CD14-positive monocyte (primary cell): ENCODE measurements at places on chromosomes 1 and 21.
A peak's percentile ranks its signal among the peaks of the same experiment; 100 is the strongest.

DNA sequence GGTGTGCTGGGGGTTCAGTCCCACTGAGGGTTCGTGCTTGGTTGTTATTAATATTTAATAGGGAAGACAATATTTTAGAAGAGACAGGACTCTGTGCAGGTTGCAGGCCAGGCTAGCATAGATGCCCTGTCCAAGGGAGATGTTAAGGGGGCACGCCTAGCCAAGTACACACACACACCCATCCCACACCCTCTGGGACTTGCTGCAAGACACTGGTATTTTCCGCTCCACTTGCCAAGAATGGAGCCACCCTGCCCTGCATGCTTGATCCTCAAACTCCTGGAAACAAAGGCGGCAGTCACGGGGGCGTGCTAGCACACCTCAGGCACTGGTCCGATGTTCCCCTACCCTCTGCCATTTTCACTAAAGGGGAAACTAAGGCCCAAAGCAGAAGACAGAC is 99.1 kb downstream of the MRPL37 start:
- H3K4me3 ChIP-seq: no peak overlapping the region
- no peaks in the 10 kb centered on the region for H3K4me1 ChIP-seq
- H3K27ac ChIP-seq: no peak overlapping the region
- H3K27me3 ChIP-seq: no peaks in the 10 kb centered on the region
- DNase-seq: no peak

GRCh38 chr1:41803656-41804055 is 115.1 kb downstream of the HIVEP3 start:
- no peaks in the 10 kb centered on the region for H3K36me3 ChIP-seq
- peaks cover 77% of the 10 kb centered on the region for H3K4me1 ChIP-seq
- peak overlapping the region; percentile 86 for H3K27ac ChIP-seq
- H3K4me3 ChIP-seq: peak overlapping the region; percentile 52

GRCh38 chr21:15289896-15290841 is 225.4 kb upstream of the NRIP1 start:
- H3K4me1 ChIP-seq: no peaks in the 10 kb centered on the region
- H3K27me3 ChIP-seq: no peaks in the 10 kb centered on the region
- H3K36me3 ChIP-seq: no peaks in the 10 kb centered on the region

DNA sequence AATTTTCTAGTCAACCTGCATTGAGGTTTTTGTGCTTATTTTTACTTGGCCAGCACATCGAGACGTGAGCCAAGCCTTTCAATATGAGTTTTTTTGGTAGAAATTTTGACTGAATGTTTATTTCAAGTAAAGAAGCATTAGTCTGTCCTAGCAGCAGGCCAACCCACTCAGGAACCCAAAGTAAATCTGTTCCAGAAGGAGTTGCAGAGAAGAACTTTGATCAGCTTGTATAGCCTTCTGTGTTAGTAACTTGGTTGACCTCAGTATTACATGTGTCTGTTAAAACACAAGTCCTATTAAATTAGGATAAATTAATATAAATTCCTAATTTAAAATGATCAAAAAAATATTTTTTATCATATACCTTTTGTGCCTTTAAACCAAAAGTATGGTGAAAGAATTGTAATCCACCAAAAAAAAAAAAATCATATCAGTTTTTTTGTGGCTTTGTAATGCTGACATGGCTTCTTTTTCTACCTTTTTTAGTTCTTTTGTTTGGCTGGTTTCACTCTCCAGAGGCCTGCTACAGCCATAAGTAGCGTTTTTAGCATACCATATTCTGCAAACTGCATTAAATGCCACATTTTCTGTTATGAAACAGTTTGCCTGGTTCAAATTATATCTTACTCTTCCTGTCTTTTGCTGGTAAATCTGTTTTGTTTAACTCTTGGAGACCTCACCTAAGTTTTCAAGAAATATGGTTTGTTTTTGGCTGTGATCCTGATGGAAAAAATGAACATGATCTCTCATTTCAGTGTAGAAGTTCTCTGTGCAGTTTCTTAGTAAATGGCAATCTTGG is 39.5 kb downstream of the ATF6 start:
- no peaks in the 10 kb centered on the region for H3K4me1 ChIP-seq
- H3K27me3 ChIP-seq: no peaks in the 10 kb centered on the region
- no peak overlapping the region for H3K27ac ChIP-seq
- H3K36me3 ChIP-seq: peaks cover 86% of the 10 kb centered on the region
- H3K4me3 ChIP-seq: no peak overlapping the region

- peaks cover 2% of the 10 kb centered on the region for H3K4me1 ChIP-seq
- DNase-seq: no peak
- H3K4me3 ChIP-seq: no peak overlapping the region
- H3K27me3 ChIP-seq: no peaks in the 10 kb centered on the region
- no peak overlapping the region for H3K27ac ChIP-seq
These were observed 122.3 kb downstream of the TNFSF18 start for GRCh38 chr1:172928412-172928811.

DNA sequence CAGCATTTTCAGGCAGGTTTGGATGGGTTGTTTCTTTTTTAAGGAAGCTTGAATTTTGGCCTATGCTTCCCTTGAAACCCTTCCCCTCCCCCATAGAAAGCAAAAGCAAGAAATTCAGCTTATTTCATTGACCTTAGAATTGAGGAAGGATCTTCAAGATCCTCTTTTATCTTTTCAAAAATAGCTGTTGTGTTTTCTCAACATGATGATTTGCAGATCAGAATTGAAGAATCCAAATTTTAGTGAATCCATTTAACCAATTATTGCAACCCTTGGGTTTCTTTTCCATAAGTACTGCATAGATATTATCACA is 73.7 kb downstream of the LRRC8C start:
- H3K4me3 ChIP-seq: no peak overlapping the region
- H3K36me3 ChIP-seq: peaks cover 25% of the 10 kb centered on the region
- H3K27ac ChIP-seq: peak overlapping the region; percentile 56
- no peaks in the 10 kb centered on the region for H3K27me3 ChIP-seq
- peak; percentile 77 for DNase-seq
- peaks cover 40% of the 10 kb centered on the region for H3K4me1 ChIP-seq

DNA sequence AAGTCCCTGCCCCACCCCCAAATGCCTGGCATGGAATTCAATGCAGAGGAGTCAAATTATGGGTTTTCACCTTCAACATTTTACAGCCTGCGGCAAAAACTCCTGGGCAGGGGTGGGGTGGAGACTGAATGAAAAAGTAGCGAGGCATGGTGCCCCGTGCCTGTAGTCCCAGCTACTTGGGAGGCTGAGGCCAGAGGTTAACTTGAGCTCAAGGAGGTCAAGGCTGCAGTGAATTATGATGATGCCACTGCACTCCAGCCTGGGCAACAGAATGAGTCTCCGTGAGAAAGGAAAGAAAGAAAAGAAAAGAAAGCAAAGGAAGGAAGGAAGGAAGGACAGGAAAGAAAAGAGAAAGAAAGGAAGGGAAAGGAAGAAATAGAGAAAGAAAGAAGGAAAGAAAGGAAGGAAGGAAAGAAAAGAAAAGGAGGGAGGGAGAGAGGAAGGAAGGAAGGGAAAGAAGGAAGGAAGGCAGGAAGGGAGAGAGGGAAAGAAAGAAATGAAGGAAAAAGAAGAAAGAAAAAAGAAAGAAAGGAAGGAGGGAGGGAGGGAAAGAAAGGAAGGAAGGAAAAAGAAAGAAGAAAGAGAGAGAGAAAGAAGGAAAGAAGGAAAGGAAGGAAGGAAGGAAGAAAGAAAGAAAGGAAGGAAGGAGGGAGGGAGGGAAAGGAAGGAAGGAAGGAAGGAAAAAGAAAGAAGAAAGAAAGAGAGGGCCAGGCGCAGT is 11.1 kb downstream of the LEMD1 start:
- no peaks in the 10 kb centered on the region for H3K27me3 ChIP-seq
- no peak overlapping the region for H3K4me3 ChIP-seq
- H3K27ac ChIP-seq: no peak overlapping the region
- no peaks in the 10 kb centered on the region for H3K4me1 ChIP-seq
- no peak for DNase-seq

DNA sequence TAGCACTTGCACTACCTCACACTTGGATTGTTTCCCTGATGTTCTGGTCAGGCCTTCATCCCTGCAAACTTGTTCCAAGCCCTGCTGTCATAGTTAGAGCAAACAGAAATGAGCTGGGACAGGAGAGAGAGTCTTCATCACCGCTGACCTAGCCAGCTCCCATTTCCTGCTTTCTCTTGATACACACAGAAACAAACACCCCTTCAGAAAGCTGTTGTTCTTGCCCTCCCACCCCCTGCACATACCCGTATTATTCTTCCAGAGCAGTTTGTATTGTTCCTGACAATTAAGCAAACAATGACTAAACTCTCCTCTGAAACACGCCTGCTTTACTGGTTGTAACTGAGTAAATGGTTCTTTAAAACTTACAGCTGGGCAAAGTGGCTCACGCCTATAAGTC is 2.9 kb upstream of the SYT2 start:
- no peaks in the 10 kb centered on the region for H3K36me3 ChIP-seq
- H3K4me3 ChIP-seq: no peak overlapping the region
- no peak overlapping the region for H3K27ac ChIP-seq
- H3K4me1 ChIP-seq: no peaks in the 10 kb centered on the region
- no peak for DNase-seq

DNA sequence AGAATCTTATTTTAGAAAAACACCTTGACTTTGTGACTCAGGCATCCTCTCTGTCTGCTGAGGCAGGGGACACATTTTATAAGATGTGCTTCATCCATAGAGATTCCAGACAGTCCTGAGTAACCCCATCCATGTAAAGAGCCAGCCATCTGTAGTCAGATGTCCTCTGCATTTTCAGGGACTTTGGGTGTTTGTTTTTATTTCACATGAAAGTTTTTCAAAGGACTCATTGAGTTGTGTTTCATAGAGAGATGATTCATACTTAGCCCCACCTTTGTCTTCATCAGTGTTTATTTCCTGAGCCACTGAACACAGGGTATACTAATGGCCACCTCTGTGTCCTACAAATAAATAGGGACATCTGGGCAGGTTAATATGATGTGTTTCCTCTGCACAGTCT is 280.4 kb downstream of the CACNA1E start:
- H3K4me3 ChIP-seq: no peak overlapping the region
- H3K4me1 ChIP-seq: no peaks in the 10 kb centered on the region
- no peaks in the 10 kb centered on the region for H3K36me3 ChIP-seq
- no peaks in the 10 kb centered on the region for H3K27me3 ChIP-seq

DNA sequence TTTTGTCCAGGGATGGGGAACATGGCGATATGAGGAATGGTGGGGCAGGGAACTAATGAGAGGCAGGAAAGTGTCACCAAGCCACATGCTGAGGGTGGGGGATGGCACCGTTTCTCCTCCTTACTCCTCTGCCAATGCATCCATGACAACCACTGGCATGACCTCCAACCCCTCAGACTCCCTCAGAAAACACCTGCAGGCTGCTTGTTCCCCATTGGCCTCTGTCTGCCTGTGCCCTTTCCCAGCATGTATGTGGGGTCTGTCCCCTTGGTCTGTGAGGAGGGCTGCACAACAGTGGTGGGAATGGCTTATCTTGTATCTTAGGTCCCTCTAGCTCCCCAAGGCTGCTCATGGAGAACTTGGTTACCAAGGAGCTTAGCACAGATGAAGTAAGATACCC is 137.2 kb upstream of the NGF start:
- H3K4me3 ChIP-seq: no peak overlapping the region
- H3K4me1 ChIP-seq: peaks cover 2% of the 10 kb centered on the region
- H3K27me3 ChIP-seq: no peaks in the 10 kb centered on the region
- H3K36me3 ChIP-seq: no peaks in the 10 kb centered on the region

GRCh38 chr21:38944402-38944801 is 138.7 kb downstream of the ETS2 start:
- H3K4me3 ChIP-seq: no peak overlapping the region
- H3K27ac ChIP-seq: no peak overlapping the region
- H3K36me3 ChIP-seq: no peaks in the 10 kb centered on the region
- DNase-seq: no peak
- H3K4me1 ChIP-seq: no peaks in the 10 kb centered on the region

DNA sequence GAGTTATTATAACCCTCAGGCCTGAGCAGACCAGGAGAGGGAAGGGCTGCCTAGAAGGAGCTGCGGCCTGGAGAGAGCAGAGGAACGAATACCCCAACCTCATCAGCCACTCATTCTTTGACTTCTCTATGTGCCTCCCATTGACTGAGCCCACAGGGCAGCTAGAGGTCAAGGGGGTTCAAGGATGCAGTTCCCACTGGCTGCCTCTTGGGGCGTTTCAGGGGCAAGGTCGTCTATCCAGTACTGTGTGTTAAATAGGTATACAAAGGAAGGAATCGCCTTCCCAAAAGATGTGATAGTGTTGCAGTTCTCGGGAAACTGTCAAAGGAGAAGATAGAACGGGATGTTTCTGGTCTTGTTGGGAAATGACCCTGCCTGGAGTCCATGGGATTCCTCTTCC is 250.6 kb downstream of the PRDM2 start:
- no peaks in the 10 kb centered on the region for H3K36me3 ChIP-seq
- DNase-seq: no peak

- H3K36me3 ChIP-seq: no peaks in the 10 kb centered on the region
- H3K27me3 ChIP-seq: no peaks in the 10 kb centered on the region
- no peak overlapping the region for H3K4me3 ChIP-seq
- H3K27ac ChIP-seq: no peak overlapping the region
These were observed 43.0 kb downstream of the TRIM11 start for GRCh38 chr1:228363686-228364067.

DNA sequence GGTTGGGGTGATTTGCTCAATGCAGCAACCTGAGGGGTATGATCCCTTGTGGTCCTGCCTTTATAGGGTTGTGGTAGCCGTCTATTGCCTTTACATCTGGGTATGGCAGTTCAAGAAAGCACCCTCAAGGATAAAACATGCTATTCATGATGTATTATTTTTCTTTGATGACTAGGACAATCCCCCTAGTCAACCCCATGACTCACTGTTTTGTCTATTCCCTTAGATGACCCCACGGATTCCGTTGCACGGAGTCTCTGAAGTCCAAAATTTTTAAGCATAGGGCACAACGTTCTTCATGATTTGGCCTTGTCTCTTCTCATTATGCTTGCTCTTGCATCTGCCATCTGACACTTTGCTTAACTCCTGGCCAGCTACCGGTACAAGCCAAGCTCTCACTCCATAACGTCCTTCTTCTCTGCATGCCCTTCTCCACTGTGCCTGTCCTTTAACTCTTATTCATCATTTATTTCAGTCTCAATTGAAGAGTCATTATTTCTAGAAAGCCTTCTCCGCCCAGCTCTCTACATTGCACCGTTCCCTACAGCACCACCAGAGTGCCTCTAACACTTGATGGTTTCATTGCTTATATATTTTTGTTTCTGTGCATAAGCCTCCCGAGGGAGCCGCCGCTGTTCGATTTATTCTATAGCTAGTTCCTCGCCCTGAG is 838 bp upstream of the DISP1 start:
- peaks cover 13% of the 10 kb centered on the region for H3K4me1 ChIP-seq
- no peaks in the 10 kb centered on the region for H3K27me3 ChIP-seq
- no peaks in the 10 kb centered on the region for H3K36me3 ChIP-seq
